Pons (tissue), 1 donor: ENCODE measurements at places on chromosomes 1 and 21.
A peak's percentile ranks its signal among the peaks of the same experiment; 100 is the strongest.

GRCh38 chr21:43757601-43758000 lies 18.5 kb downstream of the CSTB start:
- DNase-seq = no peak

GRCh38 chr1:69256036-69256435 lies 311.7 kb upstream of the LRRC7 start:
- no peak for DNase-seq

DNA sequence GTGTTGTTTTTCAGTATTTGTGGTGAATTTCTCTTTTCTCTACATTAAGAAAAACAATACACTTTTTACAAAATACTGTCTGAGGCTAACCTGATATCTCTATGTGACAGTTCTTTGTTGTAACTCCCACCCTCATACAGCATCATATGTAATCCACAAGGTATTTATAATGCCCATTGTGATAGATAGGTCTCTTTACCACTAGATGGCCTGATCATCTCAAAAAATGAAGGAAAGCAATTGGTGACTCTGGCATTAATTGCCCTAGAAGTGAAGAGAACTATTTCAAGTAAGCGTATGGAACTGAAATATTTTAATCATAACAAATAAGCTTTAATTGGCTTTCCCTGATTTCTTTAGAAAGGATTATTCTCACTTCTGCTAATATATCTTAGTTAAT lies 36.2 kb upstream of the HFM1 start:
- no peak for DNase-seq

DNA sequence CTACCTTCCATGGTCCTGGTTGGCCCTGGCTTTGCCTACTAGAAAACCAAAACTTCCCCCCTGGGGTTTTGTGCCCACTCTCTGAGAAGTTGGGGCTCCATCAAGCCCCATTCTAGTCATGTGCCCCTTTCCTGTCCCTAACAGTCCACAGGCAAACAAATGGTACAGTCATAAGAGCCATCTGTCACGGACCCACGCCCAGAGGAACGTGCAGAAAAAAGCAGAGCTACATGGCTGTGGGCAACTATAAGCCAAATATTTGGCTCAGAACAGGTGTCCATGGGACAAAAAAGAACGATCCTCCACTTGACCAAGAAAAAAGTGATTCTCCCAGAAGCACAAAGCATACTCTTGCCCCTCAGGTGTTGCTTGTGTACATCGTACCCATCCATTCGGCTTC lies 14.6 kb upstream of the TRNAU1AP start:
- peak; percentile 12 for DNase-seq

DNA sequence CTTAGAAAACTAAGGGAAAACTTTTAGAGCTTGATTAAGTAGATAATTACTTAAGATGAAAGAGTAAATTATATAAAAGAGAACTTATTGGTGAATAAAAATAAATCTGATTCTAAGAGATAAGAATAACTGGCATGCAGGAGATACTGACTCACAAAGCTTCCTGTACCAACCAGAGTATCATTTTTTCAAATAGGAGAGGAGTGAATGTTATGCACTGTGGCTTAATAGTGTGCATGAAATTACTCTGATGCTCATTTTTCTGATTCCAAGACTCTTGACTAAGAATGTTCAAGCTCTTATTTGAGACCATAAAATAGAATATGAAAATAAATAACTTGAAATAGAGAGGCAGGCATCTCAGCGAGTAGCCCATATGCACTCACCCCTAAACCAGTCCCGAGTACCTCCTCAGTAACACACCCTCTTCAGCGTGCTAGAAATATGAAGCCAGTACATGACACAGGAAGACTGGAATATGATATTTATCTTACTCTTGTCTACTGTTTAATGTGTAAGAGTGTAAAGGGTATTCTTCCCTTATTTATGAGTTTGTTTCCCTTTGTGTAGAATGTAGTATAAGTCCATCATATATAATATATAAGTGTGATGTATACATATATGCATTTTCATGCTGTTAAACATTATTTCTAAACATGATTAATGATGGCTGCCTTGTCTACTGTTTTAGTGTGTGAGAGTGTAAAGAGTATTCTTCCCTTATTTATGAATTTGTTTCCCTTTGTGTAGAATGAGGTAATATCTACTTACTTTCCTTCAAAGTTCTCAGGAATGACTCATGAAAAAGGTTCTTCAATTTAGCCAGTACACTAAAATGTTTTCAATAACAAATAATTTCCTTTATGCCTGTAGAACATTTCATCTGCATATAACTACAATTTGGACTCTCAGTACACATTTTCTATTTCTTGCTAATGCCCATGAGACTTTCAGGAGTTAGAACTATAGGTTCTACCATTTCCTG lies 99.2 kb upstream of the PALMD start:
- no peak for DNase-seq

DNA sequence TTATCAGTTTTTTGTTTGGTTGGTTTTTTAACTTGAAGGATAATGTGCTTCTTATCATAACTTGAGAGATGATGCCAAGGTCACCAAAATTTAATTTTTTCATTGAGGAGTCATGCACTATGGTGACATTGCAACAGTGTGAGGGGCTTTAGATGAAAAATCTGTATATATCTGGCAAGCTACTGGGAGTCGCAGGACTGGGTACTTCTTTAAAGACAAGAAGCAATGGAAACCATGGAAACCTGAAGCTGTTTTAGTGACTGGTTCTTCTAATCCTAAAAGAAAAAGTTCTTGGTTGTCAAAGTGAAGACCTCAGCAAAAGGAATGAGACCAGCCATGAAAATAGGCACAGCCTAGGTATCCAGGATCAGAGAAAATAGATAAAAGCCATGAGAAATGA lies 31.1 kb downstream of the ZC3H11B start:
- no peak for DNase-seq

- no peak for DNase-seq
Measured at GRCh38 chr21:16377857-16378256, 648.1 kb downstream of the USP25 start.

GRCh38 chr1:44076066-44076465 lies 42.6 kb upstream of the KLF17 start:
- no peak for DNase-seq

- no peak for DNase-seq
Measured at GRCh38 chr1:202162047-202162417, 1.6 kb upstream of the PTPN7 start.
